ENCODE measurements at places on chromosomes 3 and 15.

- DNase-seq: no peak
These were observed 15.0 kb upstream of the FBLN2 start for GRCh38 chr3:13533885-13534301.

- DNase-seq: no peak
These were observed 6.0 kb downstream of the NCBP2 start for GRCh38 chr3:196936288-196936687.

DNA sequence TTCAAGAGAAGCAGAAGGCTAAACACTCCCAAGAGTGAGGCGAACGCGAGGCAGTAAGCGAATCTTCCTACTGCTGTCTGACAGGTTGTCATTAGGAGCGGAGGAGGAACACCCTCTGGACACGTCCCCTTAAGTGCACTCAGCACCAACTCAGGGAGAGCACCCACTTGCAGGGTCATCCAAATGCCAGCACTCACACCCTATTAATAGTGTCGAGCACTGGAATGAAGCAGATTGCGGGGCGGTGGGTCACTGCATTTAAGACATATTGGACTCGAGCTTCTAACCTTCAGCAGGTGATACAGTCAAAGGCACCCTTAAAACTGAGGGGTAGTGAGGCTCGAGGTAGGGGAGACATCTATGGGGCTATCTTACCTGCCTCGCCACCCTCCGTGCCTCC, 28.7 kb downstream of the SH3BP5 start:
- no peak for DNase-seq

- no peak for DNase-seq
These were observed 12.0 kb downstream of the PLSCR1 start for GRCh38 chr3:146532406-146532805.

- no peak for DNase-seq
These were observed 808 bp downstream of the BCL6 start for GRCh38 chr3:187744169-187745151.

DNA sequence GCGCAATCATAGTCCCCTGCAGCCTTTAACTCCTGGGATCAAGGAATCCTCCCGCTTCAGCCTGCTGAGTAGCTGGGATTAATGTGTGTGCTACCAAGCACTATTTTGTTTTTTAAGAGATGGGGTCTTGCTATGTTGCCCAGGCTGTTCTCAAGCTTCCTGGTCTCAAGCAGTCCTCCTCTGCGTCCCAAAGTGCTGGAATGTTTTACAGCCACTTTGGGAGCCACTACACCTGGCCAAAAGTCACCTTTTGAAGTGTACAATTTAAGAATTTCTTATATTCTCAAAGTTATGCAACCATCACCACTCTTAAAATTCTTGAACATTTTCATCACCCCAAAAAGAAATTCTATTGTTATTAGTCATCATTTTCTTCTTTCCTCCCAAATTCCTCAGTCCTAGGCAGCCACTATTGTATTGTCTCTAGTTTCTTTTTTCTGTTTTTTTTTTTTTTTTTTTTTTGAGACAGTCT, 17.8 kb downstream of the CDV3 start:
- no peak for DNase-seq

- DNase-seq: no peak
These were observed 366.6 kb downstream of the SOX2 start for GRCh38 chr3:182078316-182078715.

DNA sequence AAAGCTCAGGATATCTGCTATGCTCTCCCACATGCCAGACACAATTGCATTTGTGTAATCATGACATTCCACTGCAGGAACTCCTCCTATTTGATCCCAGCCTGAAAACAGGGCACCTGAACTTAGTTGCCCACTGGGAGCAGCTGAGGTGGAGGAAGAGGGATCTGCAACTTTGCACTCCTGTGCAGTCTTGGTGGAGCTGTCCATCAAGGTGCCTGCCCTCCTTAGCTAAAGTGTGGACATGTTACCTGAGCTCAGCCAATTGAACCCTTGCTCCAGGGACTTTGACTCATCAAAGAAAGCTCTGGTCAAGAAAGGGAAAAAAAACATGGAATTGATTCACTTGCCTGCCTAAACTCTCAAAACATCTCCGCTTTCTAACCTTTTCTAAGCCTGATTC, 33.3 kb upstream of the TUBGCP5 start:
- no peak for DNase-seq

- DNase-seq: no peak
These were observed 18.1 kb downstream of the STAB1 start for GRCh38 chr3:52513281-52513680.

DNA sequence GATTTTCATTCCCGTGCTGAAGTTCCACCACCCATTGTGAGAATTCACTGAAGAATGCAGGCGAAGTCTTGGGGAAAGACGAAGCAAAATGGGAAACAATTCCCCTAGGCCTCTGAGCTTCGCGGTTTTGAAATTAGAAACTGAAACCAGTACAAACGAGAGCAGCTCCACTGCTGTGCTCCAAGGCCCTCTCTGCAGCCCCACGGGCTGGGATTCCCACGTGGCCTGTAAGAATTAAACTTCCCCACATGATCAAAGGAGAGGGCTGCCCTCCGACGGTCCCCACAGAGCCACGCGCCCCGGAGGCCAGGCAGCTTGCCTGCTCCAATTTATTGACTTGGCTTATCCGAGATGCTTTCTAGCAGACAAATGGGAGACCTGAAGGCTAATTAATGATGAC, 144.0 kb downstream of the GREM1 start:
- DNase-seq: no peak

GRCh38 chr3:107242579-107242978, 134.7 kb upstream of the CCDC54 start:
- DNase-seq: no peak

DNA sequence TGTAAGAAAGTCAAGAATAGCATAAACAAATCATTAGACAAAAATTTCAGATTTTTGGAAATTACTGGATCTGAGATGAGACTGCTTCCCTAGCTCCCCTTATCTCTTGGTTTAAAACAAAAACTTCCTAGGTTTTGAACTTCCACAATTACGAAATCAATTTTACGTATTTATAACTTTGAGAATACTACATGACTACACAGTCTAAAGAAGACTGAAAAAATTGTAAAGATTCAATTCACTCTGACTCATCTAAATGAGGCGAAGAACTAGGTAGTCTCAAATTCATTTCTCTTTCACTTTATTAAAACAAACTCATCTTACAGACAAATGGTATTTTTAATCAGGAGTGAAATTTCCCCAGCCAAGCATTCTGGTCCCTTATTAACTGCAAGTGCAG, 10.3 kb downstream of the CCDC54 start:
- no peak for DNase-seq

GRCh38 chr15:73927476-73928240, 1.4 kb downstream of the LOXL1 start:
- peak; percentile 70 for DNase-seq

- no peak for DNase-seq
These were observed 8.7 kb downstream of the CYP1A1 start for GRCh38 chr15:74716651-74717050.

DNA sequence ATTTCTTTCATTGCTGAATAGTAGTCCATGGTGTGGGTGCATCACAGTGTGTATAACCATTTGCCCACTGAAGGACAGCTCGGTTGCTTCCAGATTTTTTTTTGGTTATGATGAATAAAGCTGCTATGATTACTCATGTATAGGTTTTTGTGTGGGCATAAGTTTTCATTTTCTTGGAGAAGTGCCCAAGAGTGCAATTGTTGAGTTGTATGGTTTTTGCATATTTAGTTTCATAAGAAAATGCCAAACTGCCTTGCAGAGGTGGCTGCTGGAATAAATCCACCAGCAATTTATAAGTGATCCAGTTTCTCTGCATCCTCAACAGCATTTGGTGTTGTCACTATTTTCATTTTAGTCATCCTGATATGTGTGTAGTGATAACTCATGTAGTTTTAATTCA, 8.4 kb upstream of the SPESP1 start:
- no peak for DNase-seq

- no peak for DNase-seq
These were observed 219.8 kb upstream of the TOPAZ1 start for GRCh38 chr3:44021651-44022594.

DNA sequence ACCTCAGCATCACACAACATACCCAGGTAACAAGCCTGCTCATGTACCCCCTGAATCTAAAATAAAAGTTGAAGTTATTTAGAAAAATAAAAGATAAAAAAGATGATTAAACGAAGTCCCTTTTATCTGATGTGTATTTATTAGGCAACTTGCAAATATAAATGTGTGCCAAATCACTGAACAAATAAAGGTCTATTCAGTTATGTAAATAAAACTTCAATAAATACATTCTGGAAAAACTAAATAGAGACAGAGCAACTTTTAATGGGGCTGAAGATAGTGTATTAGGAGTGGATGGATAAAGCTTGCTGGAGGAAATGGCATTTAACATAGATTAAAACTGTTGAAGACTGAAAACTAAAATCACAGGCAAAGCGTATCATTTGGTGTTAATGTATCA, 678.0 kb upstream of the GRM7 start:
- DNase-seq: no peak

DNA sequence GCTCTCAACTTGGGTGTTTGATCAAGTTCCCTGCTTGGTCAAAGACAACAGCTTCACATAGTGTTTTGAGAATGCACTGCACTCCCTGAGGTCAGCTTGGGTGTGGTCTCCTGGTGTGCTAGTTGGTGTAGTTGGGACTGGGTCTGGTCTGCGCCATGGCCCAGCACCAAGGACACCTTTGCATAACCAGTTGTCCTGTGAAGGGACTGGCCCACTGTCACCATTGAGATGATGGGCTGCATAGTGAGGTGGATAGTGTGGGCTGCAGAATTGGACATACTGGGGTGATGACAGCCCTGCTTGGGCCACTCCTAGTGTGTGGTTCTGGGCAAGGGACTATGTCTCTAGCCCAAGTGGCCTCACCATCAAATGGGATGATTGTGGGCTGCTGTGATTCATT, 9.5 kb downstream of the RPSA start:
- DNase-seq: no peak

GRCh38 chr15:87672309-87673288, 583.9 kb downstream of the NTRK3 start:
- no peak for DNase-seq

DNA sequence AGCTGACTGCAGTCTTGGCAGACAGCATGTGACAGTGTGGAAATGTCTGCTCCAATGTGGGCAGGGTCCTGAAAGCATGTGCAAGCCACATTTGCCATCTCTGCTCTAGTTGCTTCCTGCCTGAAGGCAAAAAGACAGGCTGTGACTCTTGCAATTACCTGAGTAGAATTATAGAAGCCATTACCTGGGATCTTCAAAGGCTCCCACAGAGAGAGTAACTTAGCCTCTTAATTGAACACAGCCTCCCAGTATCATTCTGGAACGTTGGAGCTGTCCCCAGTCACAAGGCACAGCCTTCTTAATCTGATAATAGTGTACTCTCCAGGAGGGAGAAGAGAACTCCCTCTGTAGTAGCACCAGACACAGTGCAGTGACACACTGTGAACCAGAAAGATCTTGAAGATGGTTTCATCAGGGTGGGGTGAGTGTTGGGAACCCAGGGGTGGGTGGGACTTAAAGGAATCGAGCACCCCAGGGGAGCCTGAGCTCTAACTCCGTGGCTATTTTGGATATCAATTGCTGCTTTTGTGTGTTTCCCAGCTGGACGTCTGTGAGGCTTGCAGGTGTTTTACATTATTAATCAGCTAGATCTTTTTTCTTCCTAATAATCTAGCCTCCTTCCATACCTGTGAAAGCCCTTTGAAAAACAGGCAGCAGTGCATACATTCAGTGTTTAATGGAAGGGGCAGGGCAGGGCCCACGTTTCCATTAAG, 40.6 kb upstream of the GLCE start:
- no peak for DNase-seq

DNA sequence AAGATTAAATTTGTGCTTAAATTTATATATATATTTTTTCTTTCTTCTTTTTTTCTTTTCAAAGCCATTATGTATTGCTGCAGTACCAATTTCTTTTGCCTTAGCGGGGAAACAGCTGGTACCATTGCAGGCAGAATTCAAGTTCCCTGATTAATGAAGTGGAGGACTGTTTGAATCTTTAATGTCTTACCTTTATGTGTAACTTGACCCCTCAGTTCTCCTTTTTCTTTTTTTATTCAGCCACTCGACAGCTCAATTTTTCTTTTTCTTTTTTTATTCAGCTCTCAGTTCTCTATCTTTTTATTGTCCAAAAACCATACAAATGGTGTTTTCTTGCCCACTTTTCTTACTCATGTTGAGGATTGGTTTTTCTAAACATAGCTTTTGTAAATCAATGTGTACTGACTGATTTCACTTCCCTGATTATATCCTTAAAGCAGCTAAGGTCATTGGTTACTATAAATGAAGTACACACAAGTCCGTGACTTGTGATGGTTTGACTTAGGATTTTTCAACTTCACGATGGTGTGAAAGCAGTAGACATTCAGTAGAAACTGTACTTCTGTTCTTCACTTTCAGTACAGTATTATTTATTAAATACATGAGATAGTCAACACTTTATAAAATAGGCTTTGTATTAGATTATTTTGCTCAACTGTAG, 22.8 kb downstream of the ATP2C1 start:
- DNase-seq: no peak

DNA sequence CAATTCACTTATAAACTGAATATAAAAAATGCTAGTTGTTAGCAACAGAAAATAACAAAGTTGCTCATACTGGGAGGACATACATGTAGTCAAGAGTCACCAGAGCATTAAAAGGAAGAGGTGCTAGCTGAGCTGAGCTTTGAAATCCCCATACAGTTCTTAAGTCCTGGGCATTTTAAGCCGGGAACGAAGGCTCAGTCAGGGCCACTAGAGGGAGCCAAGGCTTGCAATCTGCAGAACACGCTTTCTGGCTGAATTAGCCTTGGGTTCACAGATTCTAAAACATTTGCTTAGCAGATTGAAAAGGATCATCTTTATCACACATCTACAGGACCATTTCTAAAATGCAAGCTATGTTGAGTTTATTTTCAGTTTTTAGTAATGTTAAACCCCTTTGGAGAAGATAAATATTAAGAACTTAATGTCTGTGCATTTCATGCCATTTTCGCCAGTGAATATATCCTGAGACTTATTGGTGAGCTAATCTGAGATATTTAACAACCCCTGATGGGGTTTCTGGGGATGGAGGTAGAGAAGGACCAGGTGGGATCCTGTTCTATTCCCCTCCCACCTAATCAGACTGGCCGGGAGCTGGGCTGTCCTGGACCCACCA, 26.3 kb upstream of the MNS1 start:
- no peak for DNase-seq

DNA sequence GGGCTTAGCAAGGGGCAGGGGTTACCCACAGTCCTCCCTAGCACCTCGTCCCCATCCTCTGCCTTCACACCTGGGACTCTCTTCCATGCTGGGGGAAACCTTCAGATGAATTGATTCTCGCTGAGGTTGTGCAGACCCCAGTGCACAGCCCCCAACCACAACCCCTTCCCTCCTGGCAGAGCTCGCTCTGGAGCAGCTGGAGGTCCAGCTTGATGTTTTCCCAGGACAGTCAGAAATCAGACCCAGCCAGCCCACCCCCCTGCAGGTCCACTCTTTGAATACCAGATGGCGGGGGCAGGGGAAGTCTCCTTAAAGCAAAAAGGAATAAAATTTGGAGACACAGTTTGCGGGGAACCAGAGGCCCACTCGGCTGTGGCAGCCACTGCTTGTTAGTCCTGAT, 234.4 kb downstream of the XXYLT1 start:
- no peak for DNase-seq

Measured in activated CD4-positive, alpha-beta T cell treated with anti-CD3 and anti-CD28 coated beads for 1 hour (primary cell).